ENCODE measurements at places on chromosomes 16 and 17.

GRCh38 chr17:59038734-59039133 lies 67.9 kb downstream of the TRIM37 start:
- DNase-seq, result no peak

GRCh38 chr16:88737298-88738150 lies 31.2 kb downstream of the CTU2 start:
- no peak for DNase-seq

DNA sequence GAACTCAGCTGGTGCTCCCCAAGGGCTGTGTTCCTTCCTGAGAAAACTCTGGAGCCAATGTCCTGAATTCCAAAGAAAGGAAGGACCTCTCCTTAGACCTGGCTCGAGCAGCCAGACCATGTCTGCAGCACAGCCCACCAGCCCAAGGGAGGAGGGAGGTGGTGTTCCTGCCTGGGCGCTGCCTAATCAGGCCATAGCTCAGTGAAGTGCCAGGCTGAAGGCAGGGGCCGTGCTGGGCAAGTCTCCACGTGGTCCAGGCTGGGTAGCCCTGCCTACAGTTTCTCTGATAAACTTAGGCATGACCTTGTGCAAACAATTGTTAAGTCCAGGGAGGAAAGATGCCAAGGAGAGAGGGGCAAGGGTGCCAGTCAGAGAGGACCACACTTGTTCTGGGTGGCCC lies 76.8 kb downstream of the MPRIP start:
- DNase-seq, result no peak

DNA sequence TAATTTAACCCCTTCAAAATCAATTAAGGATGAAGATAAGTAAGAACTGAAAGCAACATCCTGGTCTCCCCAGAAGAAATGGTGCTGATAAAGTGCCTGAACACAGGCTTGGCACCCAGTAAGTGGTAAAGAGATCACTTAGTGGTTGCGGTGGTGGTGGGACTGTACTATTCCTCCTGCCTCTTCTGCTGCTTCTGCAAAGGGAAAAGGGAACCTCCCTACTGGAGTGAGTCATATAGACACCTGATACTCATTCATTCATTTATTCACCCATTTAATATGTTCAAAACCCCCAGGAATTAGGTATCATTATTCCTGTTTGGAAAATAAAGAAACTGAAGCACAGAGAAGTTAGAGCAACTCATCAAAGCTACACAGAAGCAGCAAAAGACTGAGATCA lies 60.6 kb downstream of the CDYL2 start:
- DNase-seq, result no peak

- no peak for DNase-seq
These were observed 16.8 kb upstream of the MT4 start for GRCh38 chr16:56547949-56548567.

GRCh38 chr17:63529711-63530556 lies 6.8 kb downstream of the KCNH6 start:
- no peak for DNase-seq

DNA sequence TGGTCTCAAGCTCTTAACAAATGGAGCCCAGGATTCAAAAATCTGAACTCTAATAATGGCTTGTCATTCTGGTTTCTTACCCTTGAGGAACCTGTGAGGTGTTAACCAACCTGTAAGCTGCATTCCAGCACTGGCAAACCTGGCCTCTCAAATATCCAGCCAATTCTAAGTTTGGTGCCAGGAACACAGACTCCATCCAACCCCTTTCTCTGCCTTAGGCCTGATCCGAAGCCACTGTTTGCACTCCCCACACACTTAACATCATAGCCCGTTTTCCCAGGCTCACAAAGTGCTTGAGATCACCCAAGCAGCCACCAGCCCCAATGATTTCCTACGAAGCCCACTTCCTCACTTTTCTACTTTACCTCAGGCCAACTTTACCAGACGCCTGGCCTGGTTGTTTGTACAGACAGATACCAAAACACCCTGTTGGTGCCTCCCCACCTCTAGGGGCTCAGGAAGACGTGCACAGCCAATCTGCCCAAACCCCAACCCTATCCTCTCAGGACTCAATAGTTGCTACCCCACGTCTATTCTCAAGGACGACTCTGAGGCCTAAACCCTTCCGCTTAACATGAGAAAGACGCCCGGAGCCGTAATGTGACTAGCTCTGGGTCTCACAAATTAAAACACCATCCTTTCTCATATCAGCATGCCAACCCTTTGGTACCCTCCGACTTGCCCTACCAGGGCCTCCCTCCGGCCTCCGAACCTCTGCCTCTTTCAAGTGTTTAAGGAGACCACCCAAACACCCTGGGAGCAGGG lies 3.2 kb upstream of the PER1 start:
- DNase-seq, result no peak

DNA sequence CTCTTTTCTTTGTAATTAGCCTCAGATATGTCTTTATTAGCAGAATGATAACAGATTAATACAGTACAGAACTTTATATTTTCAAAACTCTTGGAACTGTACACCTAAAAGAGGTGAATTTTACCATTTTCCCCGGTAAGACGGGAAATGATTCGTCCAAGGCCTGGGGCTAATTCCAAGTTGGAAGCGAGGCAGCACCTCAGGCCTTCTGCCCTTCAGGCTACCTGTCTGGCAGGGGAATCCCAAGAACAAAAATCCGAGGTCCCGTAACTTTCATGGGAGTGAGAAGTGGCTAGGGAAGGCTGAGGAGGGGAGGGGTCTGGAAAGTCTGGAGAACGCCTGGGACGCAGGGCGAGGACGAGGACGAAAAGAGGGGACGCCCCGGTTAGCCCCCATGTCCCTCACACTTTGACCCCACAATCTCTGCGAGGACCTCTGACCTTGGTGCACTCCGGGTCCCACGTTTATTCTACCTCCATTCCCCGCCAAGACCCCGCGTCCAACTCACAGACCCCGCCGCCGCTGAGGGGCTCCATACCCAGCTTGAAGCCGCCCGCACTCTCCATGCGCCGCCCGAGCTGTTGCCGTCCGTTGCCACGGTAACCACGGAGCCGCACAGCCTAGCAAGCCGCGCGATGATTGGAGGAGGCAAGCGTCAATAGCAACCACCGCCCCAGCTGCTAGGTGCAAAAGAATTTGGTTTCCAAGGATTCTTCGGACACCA lies at the start of gene HYDIN:
TSS of gene HYDIN (minus strand) at position 601 of the 724 bp plus-strand sequence. CDS start 43,827 bp downstream, outside the sequence.
- peak; percentile 82 for DNase-seq

DNA sequence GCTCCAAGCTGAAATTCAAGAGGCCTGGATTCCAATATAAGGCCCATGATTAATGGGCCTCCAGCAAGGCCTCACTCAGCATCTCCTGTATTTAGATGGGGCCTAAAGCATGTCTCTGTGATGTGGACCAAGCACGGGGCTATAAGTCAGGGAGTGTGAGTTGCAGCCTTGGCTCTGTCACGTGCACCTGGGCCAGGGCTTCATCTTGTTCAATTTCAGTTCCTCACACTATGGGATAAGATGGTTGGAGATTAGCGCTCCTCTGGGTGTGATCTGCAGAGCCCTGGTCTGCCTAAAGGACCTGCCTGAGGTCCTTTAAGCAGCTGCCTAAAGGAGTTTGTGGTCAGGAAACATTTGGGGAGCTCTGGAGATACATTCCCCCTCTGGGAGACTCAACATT lies 25.2 kb downstream of the KLHL36 start:
- no peak for DNase-seq

DNA sequence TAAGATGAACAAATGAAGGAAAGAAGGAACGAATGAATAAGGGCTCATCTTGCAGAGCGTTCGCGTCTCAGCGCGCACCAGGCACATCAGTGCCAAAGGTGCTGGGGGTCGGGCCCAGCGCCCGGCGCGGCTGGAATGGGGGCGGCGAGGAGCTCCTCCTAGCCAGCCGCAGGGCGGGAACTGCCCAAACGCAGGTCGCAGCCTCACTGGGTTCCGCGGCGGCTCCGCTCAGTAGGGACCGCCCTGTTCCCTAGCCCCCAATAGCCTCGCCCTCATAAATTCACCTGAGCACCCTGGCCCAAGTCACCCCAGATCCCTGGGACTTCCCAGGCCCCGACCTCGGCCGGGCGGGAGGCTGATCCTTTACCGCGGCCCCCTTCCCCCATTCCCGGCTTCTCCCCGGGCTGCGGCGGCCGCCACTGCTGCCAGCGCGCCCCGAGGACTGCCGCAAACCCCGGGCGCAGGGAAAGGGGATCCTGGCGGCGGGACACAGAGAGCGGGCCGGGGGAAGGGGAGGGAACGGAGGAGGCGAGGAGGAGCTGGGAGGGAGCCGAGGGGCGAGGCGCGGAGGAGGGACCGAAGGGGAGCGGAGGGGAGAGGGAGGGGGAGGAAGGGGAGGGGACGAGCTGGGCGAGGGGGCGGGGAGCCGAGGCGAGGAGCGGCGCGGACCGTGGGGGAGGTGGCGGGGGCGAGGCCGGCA lies 377 bp upstream of the CRHR1 start:
- DNase-seq, result no peak

DNA sequence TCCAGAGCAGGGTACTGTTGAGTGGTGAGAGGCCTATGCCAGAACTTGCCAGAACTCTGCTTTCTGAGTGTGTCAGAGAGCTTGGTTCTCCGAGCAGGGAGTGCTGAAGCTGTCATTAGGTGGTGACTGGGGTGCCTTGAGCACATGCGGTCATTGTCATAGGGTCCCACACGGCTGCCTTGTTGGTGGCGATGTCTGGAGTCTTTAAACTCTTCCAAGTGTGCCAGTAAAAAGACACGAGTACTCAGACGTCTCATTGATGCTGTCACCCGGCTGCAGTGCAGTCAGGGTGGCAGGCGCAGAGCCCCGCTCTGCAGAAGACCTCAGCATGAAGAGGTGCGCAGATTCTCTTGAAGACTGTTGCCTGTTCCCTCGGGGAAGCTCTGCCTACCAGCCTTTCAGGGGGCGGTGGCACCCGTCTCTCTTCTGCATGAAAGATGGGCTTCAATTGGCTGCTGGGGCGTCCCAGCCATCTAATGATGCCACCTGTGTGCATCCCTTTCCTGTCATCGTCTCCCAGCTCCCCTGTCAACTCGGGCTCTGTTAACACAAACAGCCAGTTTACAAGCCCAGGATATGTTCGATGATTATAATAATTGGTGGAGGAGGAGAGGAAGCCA lies 58.3 kb downstream of the NKD1 start:
- DNase-seq, result no peak

- DNase-seq, result no peak
These were observed 340.7 kb downstream of the SNX29 start for GRCh38 chr16:12317121-12317810.

DNA sequence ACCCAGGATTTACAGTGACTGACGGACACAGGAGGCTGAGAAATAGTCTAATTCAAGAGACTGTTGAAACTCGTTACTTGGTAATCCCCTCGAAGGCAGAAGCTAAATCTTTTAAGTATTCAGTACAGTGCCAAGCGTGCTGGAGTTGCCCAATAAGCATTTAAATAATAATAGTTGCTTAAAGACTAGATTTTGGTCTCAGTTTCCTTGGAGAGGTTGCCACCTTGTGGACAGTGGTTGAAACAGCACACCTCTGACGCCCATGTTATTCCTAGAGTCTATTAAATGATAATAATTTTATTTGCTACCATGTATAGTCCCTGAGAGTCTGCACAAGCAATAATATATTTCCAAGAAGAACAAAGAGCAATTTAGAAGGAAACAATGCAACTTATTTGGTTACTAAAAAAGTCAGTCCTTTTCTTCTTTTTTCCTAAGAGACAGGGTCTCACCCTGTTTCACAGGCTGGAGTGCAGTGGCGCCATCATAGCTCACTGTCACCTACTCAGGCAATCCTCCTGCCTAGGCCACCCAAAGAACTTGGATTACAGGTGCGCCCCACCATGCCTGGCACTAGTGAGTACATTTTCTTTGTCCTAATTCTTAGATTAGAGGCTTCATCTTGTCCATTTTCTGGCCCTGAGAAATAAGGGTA lies 138.0 kb upstream of the NUDT7 start:
- no peak for DNase-seq

GRCh38 chr17:75832652-75833400 lies 11.4 kb downstream of the UNC13D start:
- DNase-seq, result no peak

DNA sequence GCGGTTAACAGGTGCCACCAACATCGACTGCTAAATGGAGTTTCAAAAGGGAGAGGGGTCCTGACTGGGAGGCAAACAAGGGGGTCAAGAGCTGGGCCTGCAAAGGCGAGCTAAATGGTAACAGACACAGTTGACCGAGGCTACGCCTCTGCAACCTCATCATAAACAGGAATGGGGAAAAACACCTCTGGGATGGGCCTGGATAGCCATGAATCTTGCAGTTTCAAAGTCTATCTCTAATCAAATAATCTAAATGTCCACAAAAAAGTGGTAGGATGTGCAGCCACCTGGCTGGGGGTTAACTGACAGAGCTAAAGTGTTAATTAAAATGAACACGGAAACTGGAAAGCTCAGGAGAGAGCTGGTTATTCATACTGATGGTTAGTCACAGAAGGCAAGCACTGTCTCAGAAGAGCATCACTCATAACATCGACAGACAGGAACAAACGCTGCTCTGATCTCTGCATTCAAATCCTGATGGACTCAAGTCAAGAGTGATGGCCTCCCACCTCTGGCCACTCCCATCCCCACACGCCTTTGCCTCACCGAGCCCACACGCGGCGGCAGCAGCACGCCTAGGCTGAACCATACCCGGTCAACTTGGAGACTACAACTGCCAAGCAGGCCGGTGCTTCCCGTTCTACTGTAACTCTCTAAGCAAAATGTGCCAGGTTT lies 56.3 kb downstream of the CREBBP start:
- DNase-seq, result no peak

GRCh38 chr17:74332017-74332650 lies 6.1 kb downstream of the KIF19 start:
- DNase-seq, result no peak

- DNase-seq, result no peak
These were observed 885 bp downstream of the ZNF207 start for GRCh38 chr17:32350666-32351418.

- DNase-seq, result no peak
These were observed 2.2 kb upstream of the PHLPP2 start for GRCh38 chr16:71726476-71727315.

GRCh38 chr17:75096082-75096625 lies 8.4 kb downstream of the SLC16A5 start:
- DNase-seq, result peak; percentile 96

DNA sequence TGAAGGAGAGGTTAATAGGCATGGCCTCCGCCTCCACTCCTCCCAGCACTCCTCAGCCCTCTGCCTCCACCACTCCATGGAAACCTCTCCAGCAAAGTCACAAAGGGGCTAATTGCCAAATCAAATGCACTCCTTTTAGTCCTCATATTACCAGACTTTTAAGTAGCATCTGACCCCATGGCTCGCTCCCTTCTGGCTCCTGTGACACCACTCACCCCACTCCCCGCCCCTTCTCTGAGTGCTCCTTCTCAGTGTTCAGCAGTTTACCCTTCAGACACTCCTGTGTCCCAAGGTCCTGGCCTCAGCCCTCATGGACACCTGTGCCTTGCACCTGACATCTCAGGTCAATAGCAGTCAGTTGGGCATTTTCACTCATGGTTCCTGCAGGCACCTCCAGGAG lies 243.5 kb upstream of the CCL2 start:
- DNase-seq, result no peak
